ENCODE measurements at places on chromosomes 5 and 9.

DNA sequence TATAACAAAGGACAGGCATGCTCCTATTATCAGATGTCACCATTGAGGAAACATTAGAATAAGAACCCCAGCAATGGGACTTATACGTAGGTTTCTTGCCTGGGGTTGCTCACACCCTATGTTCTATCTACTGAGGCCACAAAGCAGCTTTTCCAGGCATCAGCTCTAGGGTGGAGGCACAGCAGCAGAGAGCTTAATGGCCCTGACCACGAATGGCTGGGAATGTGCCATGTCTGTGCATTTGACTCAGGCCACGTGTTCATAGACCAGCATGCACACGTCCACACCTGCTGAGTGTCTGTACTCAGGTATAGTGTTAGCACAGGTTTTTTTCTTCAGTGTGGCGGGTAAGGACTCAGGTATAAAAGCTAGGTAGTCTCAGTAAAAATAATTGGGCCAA lies 129.4 kb downstream of the AOPEP start:
- DNase-seq, result no peak

DNA sequence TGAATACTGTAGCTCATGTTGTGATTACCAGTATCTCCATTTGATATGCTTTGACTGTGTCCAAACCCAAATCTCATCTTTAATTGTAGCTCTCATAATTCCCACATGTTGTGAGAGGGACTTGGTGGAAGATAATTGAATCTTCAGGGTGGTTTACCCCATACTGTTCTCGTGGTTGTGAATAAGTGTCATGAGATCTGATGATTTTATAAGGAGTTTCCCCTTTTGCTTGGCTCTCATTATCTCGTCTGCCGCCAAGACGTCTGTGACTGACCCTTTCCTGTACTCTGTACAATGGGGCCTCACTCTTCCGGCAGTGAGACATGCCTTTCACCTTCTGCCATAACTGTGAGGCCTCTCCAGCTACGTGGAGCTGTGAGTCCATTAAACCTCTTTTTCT lies 59.3 kb downstream of the TRIO start:
- DNase-seq, result no peak

GRCh38 chr9:137678202-137678601 lies 59.4 kb downstream of the EHMT1 start:
- DNase-seq, result no peak

GRCh38 chr5:94613583-94613982 lies 4.8 kb downstream of the KIAA0825 start:
- DNase-seq, result no peak

DNA sequence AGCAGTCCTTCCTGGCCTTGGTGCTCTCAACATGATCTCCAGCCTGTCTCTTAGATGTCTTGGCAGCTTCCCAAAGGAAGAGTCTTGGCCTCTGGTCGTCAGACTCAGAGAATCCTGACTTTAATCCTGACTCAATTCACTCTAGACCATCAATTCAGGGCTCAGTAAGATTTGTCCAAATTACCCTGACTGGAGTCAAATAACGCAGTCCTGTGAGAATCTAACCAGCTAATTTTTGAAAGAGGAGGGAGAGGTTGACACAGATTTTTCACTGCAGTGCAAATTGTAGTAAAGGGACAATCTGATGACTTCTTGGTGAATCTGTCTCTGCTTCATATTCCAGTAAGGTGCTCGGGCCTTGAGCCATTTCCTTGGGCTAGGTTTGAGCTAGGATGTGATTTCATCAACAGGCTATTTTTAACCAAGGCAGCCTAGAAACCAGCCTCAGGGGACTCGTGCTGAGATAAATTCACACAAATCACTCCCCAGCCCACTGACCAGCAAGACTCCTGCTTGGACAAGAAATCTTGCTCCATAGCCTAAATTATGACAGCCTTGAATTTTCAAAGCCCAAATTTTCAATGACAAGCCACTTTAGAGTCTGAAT lies 257.4 kb downstream of the ENC1 start:
- DNase-seq, result no peak

- DNase-seq, result no peak
Measured at GRCh38 chr9:18040327-18040726, 433.6 kb upstream of the ADAMTSL1 start.

- no peak for DNase-seq
Measured at GRCh38 chr9:113795811-113796392, 80.2 kb upstream of the ZNF618 start.

DNA sequence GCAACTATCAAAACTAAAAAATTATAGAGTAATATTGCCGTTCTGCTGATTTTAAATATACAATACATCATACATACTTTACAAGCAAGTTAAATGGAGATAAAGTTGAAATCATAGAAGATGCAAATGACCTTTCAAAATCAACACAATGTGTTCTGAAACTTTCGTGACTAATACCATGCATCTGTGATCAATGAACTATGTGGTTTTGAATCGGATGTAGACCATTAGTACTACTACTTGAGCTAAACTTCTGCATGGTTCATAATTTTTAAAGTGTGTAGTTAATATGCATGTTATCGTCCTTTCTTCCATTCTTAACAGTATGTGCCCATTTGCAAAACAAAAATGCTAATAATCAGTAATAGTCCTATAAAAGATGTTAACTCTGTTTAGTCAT lies 11.3 kb upstream of the PHF2 start:
- no peak for DNase-seq

GRCh38 chr5:62376064-62376463 lies 27.6 kb downstream of the DIMT1 start:
- DNase-seq, result no peak

DNA sequence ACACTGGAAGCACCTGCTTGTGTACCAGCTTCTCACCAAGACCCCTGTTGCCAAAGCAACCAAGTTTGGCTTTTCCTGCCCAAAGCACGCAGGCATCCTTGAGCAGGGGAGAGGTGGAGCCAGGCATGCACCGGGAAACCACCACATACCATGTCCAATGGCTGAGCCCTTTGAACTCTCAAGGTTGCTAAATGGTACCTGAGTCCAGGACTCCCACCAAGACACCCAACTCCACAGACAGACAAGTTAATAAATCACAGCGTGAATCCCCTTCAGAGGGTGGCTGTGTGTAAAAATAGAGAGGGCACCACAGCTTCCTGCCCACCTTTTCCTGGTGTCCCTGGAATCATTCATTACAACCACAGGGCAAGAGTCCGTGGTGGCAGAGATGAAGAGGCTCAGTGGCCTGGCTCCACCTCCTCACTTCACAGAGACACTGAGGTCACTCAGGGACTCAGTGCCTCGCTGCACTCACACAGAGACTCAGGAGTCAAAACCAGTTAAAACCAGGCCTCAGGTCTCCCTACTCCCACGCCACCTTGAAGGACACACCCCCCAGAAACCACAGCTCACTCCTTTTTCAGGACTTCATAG lies 143.7 kb downstream of the C5orf15 start:
- no peak for DNase-seq

GRCh38 chr9:1098551-1098950 lies 48.4 kb downstream of the DMRT2 start:
- no peak for DNase-seq
